Endodermal cell (in vitro differentiated cells): ENCODE measurements at places on chromosomes 6 and 20. TPM values are rescaled to one million over a fixed set of nuclear protein-coding genes. Genes with fewer than 3 reads are reported as not detected.

Gene ACSS1
- 0.22 and 0.23 TPM in 2 replicates for total RNA-seq

Gene MCCD1
- total RNA-seq = not detected in 2 replicates

Gene NRN1
- 0.57 and 0.68 TPM in 2 replicates for total RNA-seq

Gene SOX12
- total RNA-seq = 79.0 to 81.7 TPM (median 79.3 TPM) in 3 replicates

Gene TRIM38
- 3.9 to 4.4 TPM (median 4.2 TPM) in 3 replicates for total RNA-seq
